Right lobe of liver (tissue), 6 donors: ENCODE measurements at places on chromosomes 3 and 15. TPM values are rescaled to one million over a fixed set of nuclear protein-coding genes. Genes with fewer than 3 reads are reported as not detected.

- DNase-seq = no peak
- no peak overlapping the region for H3K4me3 ChIP-seq
- H3K27me3 ChIP-seq = no peaks in the 10 kb centered on the region
- H3K36me3 ChIP-seq = no peaks in the 10 kb centered on the region
These were observed 253.8 kb upstream of the COL8A1 start for GRCh38 chr3:99384596-99384995.

The SMAD6 gene
- total RNA-seq = 17.2 TPM

The CYP11A1 gene
- total RNA-seq = 2.9 TPM

- no peak for DNase-seq
- no peaks in the 10 kb centered on the region for H3K27me3 ChIP-seq
- no peaks in the 10 kb centered on the region for H3K36me3 ChIP-seq
- H3K4me1 ChIP-seq = peaks cover 17% of the 10 kb centered on the region
These were observed 942.0 kb downstream of the SQOR start for GRCh38 chr15:46576646-46577395.

- peaks cover 5% of the 10 kb centered on the region for H3K36me3 ChIP-seq
- peak overlapping the region; percentile 76 for H3K27ac ChIP-seq
- H3K4me1 ChIP-seq = peaks cover 4% of the 10 kb centered on the region
- H3K27me3 ChIP-seq = no peaks in the 10 kb centered on the region
- no peak overlapping the region for H3K4me3 ChIP-seq
- no peak for DNase-seq
These were observed 10.7 kb downstream of the MTHFS start for GRCh38 chr15:79886124-79886523.

The CPNE9 gene
- total RNA-seq = not detected

- no peaks in the 10 kb centered on the region for H3K4me1 ChIP-seq
- H3K27me3 ChIP-seq = no peaks in the 10 kb centered on the region
- H3K36me3 ChIP-seq = no peaks in the 10 kb centered on the region
- H3K27ac ChIP-seq = no peak overlapping the region
These were observed 97.8 kb upstream of the TBL1XR1 start for GRCh38 chr3:177295116-177295515.

DNA sequence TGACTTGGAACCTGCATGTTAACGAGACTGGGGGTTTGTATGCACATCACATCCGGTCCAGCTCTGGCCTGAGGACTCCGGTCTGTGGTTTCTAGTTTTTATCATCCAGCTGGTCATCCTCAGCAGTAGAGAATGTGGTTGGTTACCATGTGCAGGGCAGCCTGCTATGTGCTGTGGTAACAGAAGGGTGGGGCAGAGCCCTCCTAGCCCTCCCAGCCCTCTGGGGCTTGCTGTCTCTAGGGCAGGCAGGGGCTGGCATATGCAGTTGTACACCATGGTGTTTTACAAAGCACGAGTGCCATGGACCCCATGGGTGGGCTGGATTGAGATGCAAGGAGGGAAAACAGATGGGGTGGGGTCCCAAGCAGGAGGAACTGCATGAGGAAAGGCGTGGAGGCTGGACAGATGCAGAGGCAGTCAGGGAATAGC, 70.2 kb downstream of the APBA2 start:
- no peak overlapping the region for H3K27ac ChIP-seq
- H3K27me3 ChIP-seq = no peaks in the 10 kb centered on the region
- H3K36me3 ChIP-seq = no peaks in the 10 kb centered on the region
- H3K4me3 ChIP-seq = no peak overlapping the region
- H3K4me1 ChIP-seq = no peaks in the 10 kb centered on the region

The SCG3 gene
- not detected for total RNA-seq

- no peak for DNase-seq
- H3K4me3 ChIP-seq = no peak overlapping the region
- H3K4me1 ChIP-seq = no peaks in the 10 kb centered on the region
These were observed 79.8 kb upstream of the ACKR4 start for GRCh38 chr3:132517311-132517710.

DNA sequence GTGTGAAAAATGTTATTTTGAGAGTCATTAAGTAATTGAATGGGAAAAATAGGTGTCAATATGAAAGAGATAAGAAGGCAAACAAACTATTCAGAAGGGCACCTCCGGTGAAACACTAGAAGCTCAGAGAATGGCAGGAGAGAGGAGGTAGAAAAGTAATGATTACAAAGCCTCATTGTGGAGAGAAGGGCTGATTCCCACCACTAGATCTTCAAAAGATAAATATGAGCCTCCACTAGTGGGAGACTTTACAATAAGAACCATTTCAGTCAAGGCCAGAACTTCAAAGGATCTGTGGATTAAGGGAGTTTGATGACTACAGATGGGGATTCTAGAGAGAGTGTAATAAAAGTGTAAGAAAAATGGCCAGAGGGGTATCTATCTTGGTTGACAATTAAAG, 535.6 kb downstream of the NLGN1 start:
- H3K4me3 ChIP-seq = no peak overlapping the region
- H3K27ac ChIP-seq = no peak overlapping the region
- H3K36me3 ChIP-seq = no peaks in the 10 kb centered on the region
- H3K4me1 ChIP-seq = no peaks in the 10 kb centered on the region
- H3K27me3 ChIP-seq = no peaks in the 10 kb centered on the region
- DNase-seq = no peak

The RAB11A gene
- 94.8 TPM for total RNA-seq

DNA sequence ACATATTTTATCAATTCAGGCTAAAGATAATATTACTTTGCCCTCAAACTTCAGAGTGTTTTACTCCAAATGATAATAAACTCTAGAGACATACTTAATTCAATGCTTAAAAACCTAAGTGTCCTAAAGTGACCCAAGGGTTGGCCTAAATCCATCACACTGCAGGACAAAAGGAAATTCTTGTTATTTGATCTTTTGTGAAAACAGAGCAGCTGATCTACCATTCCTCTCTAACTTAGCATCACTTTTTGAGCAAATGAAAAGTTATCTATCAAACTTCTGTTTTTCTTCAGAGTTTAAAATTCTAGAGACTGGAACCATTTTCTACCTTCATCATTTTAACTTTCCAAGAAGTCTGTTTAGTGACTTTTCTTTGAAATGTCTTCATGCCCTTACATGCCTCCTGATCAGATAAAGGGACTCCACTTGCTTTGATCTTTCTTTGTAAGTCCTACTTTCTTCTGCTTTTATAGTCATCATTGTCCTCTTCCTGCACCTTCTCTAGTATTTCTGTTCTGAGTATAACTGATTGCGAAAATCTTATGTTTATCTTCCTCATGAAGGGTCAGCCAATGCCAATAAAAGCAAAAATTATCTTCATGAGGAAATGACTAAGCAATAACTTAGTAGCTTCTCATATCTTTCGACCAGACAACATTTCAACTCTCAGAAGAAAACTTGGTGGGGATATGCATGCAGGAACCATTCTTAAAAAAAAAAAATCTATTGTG, 378.7 kb upstream of the TGFBR2 start:
- no peak overlapping the region for H3K4me3 ChIP-seq
- H3K36me3 ChIP-seq = no peaks in the 10 kb centered on the region
- H3K27me3 ChIP-seq = no peaks in the 10 kb centered on the region
- DNase-seq = no peak

DNA sequence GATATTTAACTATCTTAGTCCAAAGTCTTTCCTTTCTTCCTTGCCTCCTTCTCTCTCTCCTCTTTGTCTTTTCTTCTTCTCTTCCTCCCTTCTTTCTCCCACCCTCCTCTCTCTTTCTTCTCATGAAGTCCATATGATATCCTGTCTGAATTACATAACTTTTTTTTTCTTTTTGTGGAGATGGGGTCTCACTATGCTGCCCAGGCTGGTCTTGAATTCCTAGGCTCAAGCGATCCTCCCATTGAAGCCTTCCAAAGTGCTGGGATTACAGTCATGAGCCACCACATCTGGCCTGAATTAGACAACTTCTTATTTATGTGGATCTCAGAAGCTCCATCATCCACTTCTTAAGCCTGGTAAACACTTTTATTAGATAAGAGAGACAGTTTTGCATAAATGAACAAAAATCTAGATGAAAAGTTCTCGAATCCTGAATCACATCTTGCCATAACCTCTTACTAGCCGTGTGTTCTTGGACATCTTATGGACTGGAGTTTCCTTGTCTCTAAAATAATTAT, 206.5 kb downstream of the LPP start:
- no peak overlapping the region for H3K4me3 ChIP-seq
- no peak for DNase-seq
- H3K36me3 ChIP-seq = no peaks in the 10 kb centered on the region
- H3K4me1 ChIP-seq = no peaks in the 10 kb centered on the region
- H3K27ac ChIP-seq = no peak overlapping the region

DNA sequence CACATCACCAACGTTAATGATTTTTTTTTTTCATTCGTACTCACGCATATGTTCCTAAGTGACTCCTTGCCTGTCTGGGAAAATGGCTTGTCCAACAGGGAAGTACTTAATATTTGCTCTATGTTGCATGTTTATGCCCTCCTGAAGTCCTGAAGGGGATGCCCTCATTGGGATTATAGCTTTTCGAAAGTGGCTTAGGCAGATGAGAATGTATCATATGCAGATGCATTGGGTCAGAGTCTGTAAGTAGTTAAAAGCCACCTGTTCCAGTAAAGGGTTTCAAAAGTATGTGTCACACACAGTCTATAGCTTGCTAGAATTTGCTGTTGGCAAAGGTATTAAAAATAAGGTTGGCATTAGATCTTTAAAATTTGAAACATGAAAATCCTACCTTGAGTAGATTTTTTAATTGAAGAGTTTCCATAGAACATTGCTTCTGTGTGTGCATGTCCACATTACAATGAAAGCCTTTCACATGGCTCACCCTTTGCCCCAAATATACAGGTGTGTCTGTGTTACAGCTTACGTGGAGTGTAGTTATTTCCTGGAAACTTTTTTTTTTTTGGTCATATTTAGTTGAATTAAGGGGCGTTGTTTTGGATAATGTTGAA, 2.1 kb downstream of the ABHD17C start:
- no peaks in the 10 kb centered on the region for H3K36me3 ChIP-seq
- DNase-seq = no peak
- H3K4me1 ChIP-seq = peaks cover 4% of the 10 kb centered on the region
- H3K4me3 ChIP-seq = no peak overlapping the region
- H3K27ac ChIP-seq = no peak overlapping the region

DNA sequence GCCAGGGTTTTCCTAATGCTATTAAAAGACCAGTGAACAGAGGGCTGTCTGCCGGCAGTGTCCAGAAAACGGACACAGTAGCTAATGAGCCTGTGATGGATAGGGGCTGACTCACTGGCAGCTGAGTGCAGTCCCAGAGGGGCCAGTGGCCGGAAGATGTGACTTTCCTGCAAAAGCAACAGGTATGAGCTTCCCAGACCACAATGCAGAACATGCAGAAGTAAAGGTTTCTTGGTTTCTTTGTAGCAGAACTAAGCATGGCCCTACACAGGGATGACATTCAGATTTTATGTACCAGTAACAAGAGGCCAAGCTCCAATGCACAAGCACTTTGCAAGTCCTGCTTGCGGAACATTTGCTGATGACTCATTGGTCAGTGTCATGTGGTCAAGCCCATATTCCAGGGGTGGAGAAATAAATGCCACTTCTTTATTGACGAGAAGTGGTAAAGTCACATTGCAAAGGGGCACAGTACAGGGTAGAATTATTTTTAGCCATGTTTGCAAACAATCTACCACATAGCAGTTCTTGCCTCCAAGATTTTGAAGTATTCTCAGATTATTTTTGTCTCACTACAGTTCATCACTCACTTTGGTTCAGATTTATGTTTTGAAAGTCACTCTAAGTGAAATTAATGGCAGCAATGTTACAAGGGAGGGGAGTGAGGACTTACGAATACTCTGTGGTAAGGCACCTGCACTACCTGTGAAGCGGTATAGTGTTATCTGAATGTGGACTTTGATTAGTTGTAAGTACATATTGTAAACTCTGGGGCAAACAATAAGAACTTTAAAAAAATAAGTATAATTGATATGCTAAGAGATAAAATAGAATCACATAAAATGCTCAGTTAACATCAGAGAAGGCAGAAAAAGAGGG, 263.3 kb downstream of the ABHD5 start:
- no peak for DNase-seq
- no peaks in the 10 kb centered on the region for H3K36me3 ChIP-seq
- H3K27me3 ChIP-seq = no peaks in the 10 kb centered on the region
- no peak overlapping the region for H3K27ac ChIP-seq
- no peaks in the 10 kb centered on the region for H3K4me1 ChIP-seq

DNA sequence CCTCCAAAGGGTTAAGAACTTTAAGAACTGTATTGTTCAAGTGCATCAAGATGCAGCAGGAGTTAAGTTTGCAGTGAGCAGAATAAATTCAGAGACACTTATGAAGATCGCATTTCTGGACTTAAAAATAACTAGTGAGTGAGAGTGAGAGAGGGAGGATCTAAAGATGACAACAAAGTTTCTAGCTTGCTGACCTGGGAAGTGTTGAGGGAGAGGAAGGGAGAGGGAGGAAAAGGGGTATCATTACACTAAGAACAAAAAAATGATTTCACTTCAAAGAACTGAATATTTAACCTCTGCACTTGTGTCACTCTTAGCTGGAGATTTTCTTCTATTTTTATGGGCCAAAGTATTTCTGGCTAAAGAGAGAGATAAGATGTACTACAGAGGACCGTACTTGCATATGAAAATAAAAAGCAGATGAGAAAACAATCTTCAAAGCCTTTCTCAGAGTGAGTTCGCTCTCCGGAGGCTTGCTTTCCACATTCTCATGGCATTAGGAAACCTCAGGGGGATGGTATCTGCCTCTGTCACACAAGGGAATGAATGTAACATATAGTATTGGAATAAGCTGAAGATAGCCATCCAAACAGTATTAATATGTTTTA, 91.4 kb upstream of the TJP1 start:
- no peaks in the 10 kb centered on the region for H3K27me3 ChIP-seq
- H3K4me1 ChIP-seq = no peaks in the 10 kb centered on the region
- H3K4me3 ChIP-seq = no peak overlapping the region
- DNase-seq = no peak
- H3K27ac ChIP-seq = no peak overlapping the region

The ABI3BP gene
- total RNA-seq = 1.9 TPM

The FAM107A gene
- total RNA-seq = 3.6 TPM

DNA sequence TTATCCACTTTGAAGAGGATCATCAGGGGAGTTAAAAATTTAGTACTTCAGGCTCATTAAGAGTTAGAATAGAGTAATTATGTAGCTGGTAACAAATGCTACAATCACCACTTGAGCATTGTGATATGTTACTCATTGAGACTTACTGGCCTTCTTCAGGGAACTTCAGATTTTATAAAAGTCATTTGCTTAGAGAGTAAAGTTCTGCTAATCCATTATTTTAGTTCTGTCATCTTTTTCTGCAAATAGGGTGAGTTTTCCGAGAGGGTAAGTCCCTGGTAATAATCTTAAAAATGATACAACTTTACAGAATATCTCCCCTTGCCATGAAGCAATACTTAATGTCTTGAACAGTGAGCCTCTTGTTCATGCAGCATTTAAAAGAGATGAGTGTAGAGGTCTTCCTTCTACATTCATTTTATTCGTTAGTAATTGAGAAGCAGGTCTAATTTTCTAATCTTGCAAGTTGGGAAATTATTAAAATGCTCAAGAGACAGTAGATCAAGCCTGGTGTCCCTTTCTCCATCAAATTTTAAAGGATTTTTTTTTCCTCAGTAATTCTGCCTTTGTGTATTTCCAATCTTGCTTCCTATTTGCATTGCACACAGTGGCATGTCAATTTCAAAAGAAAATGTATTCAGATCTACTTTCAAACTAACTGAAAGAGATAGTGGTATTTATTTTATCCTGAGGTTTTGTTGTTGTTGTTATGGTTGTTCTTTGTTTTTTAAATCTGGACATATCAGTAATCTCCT, 52.6 kb downstream of the MBNL1 start:
- H3K4me1 ChIP-seq = no peaks in the 10 kb centered on the region
- no peak overlapping the region for H3K4me3 ChIP-seq
- no peaks in the 10 kb centered on the region for H3K36me3 ChIP-seq
- no peak for DNase-seq

- H3K27ac ChIP-seq = no peak overlapping the region
- no peaks in the 10 kb centered on the region for H3K27me3 ChIP-seq
- no peaks in the 10 kb centered on the region for H3K4me1 ChIP-seq
- H3K4me3 ChIP-seq = no peak overlapping the region
These were observed 2.1 kb upstream of the RHO start for GRCh38 chr3:129526121-129526900.
